ENCODE measurements at places on chromosomes 1 and 21.

DNA sequence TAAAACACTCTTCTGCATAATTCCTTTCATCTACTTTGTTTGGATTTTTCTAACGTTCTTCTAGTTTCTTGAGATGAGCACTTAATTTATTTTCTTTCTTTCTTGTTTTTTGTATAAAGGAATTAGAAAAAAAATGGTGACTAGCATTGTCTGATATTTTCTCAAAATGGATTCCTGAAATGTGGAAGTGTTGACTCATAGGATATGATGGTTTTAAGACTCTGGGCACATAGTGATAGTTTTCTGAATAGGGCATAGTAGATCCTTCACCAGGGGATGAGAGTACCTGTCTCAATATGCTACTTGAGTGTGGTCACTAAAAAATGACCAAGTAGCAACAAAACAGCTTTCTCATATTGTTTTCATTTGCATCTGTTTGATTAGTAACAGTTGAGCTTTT, 100.9 kb downstream of the PEX14 start:
- peak; percentile 79 for DNase-seq

DNA sequence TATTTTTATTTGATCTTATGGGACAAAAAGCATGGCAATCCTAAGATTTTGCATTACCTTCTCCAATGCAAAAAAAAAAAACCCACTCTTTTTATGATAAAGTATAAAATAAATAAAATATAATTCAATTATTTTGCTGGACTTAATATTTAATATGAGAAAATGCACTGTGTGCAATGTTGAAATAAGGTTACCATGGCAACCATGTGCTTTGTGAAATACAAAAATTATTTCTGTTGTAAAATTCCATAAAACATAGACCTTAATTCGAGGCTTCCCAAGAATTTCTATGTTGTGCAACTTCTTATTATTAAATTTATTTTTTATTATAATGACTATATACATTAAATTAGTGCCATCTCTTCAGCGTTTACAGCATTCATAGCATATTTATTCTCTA, 989.5 kb downstream of the MRPL39 start:
- DNase-seq: no peak

DNA sequence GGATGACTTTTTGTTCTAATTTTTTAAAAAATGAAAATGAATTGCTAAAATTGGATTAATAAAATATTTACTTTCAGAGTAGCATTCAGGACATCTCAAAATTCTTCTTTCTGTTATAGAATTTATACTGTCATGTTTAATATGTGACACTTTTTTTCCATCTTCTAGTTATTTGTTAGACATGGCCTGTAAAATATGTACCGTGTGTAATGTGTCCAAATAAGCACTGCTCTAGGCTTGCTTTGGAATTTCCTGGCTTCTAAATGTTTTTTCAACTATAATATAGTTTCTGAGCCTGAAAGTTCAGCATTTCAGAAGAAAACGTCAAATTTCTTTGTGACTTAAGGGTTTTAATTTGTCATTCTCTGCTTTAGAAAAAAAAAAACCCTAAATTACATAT, 243.6 kb downstream of the DNM3 start:
- no peak for DNase-seq

DNA sequence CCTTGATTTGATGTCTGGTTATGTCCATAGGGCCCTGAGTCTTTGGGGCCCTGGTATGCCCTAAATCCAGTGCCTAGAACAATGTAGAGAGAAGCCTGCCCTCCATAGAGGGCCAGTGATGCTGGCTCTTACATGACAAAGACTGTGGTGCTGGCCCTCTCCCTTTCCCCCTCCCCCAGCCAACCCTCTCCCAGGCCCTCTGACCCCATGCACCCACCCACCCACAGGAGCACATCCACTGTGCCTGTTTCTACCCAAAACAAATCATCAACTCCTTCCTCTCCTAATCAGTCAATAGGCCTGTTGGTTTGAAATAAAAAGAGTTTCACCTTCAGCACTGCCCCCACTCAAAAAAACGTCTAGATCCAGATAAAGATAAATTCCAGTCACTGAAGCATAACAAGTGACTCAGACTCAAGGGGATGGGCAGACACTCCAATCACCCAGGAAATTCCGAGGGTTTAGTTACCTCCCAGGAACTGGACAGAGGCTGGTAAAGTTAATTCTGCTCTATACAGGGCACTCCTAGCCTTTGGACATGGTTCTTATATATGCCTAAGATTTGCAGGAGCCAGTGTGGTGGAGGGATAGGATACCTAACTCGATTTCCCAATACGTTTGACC, 144.8 kb upstream of the VANGL1 start:
- DNase-seq: no peak

DNA sequence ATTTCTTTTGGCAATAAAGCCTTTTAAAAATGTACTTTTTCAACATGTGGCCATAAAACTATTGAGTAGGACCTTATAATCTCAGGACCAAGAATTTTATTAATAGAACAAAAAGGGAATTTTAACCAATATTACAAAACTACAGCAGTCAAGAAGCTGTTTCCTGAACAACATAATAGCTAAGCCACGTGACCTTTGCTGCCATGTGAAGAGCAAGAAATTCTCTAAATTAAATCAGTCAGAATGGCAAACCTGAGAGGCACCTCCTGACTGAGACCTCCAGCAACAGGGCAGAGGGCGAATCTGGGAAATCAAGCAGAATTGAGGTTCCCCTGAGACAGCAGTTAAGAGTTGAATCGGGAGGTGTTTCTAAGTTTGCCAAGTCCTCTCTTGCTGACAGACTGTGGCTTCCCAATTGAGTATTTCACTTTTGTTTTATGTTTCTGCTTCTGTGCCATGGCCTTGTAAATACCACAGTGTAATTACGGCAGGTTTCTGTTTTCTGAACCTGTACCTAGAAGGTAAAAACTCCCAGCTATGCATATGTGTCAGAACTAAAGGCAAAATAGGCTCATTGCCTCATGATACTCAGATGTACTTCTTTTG, 358.4 kb downstream of the NTNG1 start:
- DNase-seq: no peak

All from dermis blood vessel endothelial cell (primary cell).